ENCODE measurements at places on chromosomes 11 and 22.

- DNase-seq, result no peak
Observed at GRCh38 chr11:12915093-12915492, 94.0 kb upstream of the RASSF10 start.

DNA sequence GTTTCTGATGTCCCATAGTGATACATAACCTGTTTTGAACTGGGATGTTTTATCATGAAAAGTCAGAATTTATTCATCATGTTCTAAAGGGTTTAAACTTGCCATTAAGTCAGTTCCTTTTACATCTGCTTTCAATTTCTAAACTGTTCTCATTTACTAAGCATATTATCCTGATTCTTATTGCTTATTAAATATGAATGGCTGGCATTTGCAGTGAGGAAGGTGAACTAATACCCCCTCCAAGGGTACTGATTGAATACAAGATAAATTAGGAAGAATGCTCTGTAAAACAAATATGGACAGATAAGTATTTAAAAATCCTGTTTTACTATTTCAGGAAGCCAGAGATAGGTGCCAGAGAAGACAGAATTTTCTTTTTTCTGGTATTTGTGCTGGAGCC is 70.8 kb upstream of the HORMAD2 start:
- DNase-seq, result no peak

DNA sequence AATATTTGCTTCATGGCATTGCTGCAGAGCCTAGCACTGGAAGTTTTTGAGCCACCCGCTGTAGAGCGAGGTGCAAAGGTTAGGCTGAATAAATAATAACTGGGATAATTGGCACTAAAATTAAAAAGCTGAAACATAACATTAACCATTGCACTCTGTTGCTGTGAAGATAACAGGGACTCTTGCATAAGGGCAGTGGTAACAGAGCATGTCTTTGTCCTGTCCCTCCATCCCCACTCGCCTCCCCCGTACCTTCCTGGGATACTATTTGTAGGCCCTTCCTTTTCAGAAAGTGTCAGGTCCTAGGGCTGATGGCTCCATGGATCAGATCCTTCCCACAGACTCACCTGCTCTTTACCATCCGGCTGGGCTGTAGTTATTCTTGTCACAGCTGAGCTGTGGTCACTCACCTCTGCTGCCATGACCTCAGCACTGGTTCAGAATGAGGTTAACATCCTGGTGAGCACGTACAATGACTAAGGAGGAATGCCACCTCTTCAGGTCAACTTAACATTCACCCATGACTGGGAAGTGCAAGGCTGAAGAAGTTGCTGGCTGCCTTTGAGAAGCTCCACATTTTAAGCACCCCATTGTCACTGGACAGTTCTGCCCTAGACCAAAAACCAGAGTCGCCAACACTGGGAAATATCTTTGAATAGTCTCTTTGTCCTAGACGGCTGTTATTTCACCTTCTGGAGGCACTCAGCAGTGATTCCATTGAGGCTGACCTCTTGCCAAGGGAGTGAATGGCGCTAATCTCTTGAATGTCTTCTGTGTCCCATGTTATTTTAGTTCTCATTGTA is 103.2 kb upstream of the KIRREL3 start:
- no peak for DNase-seq

GRCh38 chr22:47174671-47175112 is 412.2 kb downstream of the TBC1D22A start:
- DNase-seq, result no peak

DNA sequence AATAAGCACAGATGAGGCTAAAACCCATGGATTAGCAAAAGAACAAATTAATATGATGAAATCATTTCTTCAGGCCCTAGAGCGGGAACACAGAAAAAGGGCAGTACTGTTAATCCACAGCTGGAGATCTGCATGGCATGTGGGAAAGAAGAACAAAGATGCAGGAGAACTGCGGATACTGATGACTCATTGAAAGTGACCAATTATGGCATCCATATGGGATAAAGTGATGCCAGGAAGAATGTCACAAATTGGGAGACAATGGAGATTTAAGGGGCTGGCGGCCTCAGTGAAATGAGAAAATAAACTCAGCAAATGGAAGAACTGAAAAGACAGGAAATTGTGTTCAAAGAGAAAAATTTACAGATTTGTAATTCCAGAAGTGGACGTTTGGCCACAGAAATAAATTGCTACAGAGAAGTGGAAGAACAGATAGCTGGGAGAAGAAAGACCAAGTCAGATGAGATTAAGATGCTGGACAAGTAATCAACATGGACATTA is 39.4 kb downstream of the SIK3 start:
- no peak for DNase-seq

- DNase-seq, result no peak
Observed at GRCh38 chr11:18769802-18770456, 21.7 kb downstream of the PTPN5 start.

DNA sequence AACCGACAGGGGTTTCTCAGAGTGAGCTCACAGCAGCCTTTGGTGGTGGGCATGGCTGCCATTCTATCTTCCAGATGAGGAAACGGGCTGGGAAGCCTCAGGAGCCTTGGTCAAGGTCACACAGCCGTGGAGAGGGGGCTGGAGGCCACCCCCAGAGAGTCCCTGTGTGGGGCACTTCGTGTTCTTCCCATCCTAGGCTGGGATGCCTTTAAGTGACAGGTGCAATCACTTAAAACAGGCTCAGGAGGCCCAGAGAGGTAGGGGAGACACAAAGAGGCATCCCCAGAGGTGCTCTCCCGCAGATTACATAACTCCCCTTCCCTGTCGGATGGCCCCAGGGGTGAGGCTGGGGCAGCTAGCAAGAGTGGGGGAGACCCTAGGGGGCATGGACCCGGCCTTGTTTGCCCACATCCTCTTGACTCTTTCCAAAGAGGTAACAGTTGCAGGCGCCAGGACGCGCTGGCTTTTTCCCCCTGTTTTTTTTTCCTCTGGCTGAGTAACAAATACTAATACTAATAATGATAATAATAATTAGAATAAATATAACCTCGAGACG is 17.5 kb upstream of the SHISAL1 start:
- no peak for DNase-seq

DNA sequence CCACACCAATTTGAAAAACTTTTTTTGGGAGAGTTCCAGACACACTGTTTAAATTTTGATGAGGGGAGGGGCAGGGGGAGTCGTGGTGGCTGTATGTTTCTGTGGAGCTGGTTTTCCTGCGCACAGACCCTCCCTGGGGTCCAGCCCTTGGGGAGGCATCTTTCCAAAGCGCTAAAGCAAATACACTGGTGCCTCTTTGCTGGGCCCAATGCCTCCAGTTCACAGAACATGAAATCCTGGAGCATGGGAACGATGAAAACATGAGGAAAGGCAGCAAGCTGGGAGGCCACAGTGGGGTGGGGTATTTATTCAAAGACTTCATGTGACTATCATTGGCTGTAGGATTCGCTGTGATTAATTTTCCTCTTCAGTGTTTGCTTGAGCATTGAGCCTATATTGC is 135.3 kb downstream of the CCDC34 start:
- no peak for DNase-seq

GRCh38 chr11:112725636-112726035 is 235.6 kb upstream of the NCAM1 start:
- no peak for DNase-seq

- no peak for DNase-seq
Observed at GRCh38 chr11:5246772-5247471, 2.7 kb downstream of the HBG1 start.

- DNase-seq, result no peak
Observed at GRCh38 chr11:74579577-74580270, 12.7 kb upstream of the POLD3 start.

GRCh38 chr11:135008001-135008405 is 596.0 kb upstream of the B3GAT1 start:
- no peak for DNase-seq

DNA sequence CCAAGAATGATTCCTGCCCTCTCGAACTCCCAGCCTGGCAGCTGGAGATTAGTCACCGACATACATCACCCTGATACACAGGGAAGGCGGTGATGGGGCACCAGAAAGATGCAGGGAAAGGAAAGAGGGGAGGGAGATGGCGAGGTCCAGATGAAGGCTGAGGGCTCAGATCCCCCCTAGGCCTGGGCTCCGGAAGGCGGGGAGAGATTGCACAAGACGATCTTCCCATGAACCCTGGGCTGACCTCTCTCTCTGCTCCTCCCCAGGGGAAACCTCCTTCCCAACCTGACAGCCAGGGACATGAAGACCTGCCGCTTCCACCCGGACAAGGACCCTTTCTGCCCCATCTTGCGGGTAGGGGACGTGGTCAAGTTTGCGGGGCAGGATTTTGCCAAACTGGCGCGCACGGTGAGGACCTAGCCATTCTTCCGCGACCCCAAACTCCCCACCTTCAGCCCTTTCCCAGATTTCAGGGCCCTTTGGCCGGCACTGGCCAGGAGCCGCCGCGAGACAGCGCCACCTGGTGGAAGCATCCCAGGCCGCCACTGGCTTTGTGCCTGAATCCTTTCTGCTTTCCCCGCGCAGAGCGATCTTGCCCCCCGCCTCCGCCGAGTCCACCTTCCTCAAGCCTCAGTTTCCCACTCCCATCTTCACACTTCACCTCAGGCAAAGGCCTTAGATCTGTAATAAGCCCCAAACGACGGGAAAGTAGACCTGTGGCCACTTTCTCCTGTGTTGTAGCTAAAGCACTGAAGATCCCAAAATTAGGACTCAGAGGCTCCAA is 11.5 kb downstream of the P2RX3 start:
- DNase-seq, result peak; percentile 85

GRCh38 chr22:49432211-49432896 is 395.3 kb downstream of the BRD1 start:
- no peak for DNase-seq

DNA sequence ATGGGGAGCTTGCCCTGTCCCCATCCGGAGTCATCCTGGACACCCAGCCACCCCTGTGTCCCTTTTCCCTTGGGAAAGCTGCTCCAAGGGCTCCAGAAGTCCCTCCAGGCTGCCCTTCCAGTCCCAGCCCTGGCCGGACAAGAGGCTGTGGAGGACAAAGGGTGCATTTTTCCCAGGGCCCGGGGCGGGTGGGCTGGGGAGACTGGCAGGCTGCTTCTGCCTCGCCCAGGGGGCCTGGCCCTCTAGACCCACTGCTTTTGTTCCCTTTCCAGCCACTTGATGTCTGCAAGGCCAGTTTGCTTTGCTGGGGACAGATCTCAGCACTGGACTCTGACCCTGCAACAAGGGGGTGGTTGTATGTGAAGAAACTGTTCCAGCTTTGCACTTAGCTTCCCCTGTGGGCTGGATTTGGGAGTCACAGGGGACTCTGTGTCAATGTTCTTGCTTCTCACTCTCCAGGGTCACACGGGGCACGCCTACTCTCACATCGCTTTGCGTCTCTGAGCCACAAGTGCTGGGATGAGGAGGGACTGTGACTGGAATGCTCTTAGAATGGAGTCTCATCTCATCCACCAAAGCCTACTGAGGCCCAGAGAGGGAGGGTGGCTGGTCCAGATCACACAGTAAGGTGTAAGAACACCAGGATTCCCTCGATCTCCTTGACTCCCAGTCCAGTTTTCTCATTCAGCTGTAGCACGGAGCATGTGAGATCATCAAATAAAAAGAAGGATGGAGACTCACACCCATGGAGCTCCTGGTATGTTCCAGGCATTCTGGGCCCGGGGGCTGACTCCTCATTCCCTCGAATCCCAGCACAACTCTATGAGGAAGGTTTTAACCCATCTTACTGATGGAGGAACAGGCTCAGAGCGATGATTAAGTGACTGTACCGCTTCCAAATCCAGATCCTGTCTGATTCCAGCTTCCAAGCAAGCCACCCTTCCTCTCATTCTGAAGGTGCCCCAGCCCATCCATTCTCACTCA is 59.9 kb downstream of the FBXO7 start:
- no peak for DNase-seq

DNA sequence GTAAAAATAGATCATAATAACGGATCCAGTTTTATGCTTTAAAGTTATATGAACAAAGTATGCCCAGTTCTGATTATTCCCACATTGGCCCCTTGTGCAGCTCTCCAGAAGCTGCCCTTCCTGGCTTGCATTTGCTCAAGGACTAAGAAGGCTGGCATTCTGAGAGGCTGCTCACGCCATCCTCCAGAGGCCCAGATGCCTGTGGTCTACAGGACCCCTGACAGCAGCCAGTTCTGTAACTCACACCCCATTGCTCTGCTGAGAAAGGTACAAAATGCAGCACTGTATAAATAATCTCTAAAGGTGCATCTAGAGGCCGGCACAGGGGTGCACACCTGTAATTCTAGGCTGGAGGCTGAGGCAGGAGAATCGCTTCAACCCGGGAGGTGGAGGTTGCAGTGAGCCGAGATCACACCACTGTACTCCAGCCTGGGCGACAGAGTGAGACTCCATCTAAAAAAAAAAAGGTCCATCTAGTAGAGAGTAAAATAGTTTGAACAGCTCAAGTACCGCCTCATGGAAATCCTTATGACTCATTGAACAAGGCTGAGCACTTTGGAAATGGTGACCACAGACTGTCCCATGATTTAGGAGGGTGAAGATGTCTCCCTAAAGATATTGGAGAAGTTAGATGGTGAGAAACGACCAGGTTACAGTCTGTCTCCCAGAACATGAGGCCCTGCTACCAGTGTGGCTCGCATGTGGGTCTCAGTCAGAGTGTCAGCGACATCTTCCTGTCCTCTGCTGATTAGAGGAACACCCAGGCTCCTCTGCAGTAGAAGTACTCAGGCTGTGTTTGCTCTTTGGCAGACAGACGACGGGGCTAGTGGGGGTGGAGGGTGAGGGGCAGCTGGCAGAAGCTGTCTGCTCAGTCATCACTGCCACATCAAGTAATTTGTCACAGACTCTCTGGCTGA is 56.3 kb downstream of the KREMEN1 start:
- peak; percentile 42 for DNase-seq

- no peak for DNase-seq
Observed at GRCh38 chr11:1081601-1082311, 7.1 kb downstream of the MUC2 start.

GRCh38 chr11:70409437-70409836 is 11.1 kb downstream of the CTTN start:
- DNase-seq, result no peak

GRCh38 chr22:24819911-24820461 is 14.0 kb downstream of the SGSM1 start:
- no peak for DNase-seq

DNA sequence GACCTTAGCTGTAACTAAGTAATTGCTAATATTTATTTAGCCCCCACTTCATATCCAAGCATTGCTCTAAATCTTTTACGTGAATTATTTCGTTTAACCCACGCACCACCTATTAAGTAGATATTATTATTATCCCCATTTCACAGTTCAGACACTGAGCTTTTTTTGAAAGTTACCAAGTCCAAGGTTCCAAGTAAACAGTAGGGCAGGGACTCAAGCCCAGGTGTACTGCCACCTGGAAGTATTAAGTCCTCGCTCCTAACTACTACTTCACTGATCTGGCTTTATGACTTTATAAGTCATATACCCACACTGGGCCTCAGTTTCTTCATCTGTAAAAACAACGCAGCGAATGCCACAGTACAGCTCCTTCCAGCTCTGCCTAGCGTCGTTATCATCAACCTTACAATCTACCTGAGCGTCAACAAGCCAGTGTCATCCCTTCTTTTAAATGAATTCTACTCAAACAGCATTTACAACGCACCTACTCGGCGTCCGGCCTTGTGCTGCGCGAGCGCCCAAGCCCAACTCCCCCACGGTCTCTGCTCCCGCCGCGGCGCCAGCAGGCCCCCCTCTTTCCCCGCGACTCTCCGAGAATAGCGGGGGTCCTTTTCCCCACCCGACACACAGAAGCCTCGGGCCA is 624 bp downstream of the TMEM41B start:
- DNase-seq, result no peak

- DNase-seq, result peak; percentile 80
Observed at GRCh38 chr22:42621505-42622002, 6.9 kb upstream of the POLDIP3 start.

Measured in activated CD8-positive, alpha-beta memory T cell treated with anti-CD3 and anti-CD28 coated beads for 24 hours (primary cell).